ENCODE measurements at places on chromosomes 5 and 9.

DNA sequence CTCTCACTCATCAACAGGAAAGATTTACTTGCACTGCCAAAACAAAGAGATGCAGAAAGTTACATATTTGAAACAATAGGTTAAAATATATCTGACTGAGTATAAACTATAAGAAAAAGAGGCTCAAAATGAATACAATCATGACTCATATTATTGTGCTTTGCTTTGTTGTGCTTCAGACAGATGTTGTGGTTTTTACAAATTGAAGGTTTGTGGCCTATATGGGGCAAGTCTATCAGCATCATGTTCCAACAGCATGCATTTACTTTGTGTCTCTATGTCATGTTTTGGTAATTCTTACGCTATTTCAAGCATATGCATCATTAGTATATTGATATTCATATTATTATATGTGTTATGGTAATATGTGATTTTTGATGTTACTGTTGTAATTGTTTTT, 330.0 kb downstream of the PRR16 start:
- no peak for DNase-seq

DNA sequence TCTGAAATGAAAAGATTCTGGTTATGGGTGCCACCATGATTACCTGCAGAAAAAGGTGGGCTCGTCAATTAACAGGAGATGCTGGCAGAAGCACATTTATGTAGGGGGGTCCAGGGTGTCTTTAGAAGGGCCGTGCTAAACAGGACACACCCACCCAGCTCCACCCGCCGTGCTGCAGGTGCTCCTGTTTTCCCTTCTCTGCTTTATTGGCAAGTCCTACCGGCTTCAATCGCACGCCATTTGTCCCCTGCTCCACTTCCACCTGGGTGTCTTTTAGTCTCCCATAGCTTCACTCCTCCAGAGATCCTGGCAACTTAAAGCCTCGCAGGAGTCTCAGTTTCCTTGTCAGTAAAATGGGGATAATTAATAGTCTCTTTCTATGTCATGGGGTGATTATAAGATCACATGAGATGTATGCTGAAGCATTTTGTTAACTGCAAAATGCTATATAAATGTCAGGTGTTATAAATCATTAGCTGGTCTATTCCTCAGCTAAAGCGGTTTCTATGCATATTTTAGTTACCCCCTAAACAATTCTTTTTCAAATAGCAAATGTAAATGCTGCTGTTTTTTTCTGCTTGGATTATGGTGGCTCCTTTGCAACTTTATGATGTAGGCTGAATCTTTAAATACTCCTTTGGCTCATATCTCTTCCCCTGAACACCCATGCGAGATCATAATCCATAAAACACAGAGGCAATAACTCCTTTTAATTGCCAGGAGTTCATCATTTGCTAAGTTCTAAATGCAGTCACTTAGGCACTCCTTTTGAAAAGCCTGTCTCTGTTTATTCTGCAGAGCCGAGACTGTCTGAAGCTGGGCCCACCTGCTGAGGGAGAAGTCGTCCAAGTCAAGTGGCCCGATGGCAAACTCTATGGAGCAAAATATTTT, 406.9 kb downstream of the KDM4C start:
- peak; percentile 80 for DNase-seq

- no peak for DNase-seq
These were observed 143.6 kb upstream of the GDNF start for GRCh38 chr5:37983463-37983862.

DNA sequence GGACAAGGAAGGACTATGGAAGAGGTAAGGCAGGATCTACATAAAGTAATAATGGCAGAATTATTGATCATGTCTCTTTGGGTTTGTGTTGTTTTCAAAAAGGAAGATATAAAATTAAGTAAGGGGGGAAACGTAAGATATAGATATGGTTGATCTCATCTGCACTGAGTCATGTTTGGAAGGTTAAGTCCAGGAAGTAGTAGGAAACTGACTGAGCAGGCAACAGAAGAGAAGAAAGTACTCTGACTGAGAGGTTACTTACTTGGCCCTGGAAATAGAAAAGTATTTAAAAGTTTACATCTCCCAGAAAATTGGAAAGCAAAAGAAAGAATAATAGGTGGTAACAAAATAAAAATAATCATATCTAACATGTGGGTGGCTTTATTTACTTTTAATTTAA, 405.3 kb upstream of the RGMB start:
- no peak for DNase-seq

GRCh38 chr5:43039152-43039470, 1.0 kb downstream of the ANXA2R start:
- no peak for DNase-seq

DNA sequence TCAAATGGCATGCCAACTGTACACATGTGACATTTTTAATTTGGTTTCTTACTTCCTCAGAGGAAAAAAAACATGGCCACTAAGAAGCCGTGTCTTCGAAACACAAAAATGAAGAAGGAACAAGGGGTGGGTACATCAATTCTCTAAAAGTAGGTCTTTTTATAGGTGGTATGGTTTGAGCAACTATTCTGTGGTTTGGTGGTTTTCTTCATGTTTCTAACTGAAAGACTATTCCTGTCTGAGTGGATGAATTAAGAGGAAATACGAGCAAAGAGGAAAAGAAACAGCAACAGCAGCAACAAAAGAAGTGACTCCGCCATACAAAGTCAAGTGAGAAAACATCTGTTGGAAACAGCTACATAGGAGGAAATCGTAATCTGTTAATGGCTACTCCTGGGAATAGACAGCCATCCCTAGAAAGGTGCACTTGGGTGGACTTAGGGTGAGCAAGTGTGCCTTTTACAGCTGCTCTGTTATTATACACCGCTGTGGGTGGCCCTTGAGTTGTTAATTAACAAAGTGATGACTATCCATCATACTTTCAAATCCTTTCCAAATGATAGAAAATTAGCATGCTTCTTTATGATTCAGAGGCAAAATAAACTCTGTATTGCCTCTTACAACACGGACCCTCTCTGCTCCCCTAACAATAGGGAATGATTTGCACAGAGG, 575.8 kb downstream of the TLE1 start:
- DNase-seq, result peak; percentile 37

DNA sequence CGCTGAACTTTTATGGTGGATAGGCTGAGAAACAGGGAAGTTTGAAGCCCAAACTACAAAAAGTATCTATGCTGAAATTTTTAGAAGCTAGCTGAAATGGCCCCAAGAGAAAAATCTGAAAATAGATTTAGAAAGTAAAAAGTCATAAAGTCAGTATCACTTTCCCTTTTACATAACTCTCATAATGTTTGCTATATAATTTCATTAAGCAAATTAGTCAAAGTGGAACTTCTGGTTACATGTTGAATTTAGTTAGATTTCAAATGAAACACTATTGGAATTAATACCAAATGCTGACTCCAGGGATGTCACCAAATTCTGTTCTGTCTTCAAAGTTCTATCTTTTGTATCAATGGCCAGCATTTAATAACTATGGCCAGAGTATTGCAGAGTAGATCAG, 126.9 kb downstream of the TTC39B start:
- DNase-seq, result no peak

DNA sequence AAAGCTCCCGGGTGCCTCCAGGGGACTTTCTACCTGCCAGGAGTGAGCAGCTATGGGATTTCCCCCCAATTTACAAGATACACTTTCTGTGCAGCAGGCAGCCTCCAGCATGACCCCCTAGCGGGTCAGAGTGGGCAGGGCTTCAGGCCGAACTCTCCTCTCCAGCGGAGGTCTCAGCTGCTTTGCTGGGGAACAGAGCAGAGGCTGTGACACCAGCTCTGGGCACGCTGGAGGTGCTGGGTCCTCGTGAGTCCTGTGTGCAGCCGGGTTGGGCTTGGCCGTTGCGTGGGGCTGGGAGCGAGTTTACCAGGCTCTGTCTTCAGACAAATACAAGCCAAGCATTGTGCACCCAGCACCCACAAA, 2.9 kb downstream of the NRARP start:
- no peak for DNase-seq

DNA sequence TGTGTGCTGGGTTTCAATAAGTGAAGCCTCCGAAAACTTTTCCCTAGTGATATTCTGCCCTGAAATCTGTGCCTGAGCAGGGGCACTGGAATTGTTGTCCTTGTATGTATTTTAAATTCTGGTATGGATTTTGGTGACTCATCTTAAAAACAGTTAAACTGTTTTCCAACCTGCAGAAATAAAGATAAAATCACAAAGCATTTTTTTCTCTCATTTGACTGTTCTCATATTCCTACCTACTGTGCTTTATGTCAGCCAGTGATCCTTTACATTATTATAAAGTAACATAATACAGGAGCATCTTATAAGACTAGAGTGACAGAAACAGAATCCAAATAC, 10.9 kb upstream of the TAF11L2 start:
- no peak for DNase-seq

DNA sequence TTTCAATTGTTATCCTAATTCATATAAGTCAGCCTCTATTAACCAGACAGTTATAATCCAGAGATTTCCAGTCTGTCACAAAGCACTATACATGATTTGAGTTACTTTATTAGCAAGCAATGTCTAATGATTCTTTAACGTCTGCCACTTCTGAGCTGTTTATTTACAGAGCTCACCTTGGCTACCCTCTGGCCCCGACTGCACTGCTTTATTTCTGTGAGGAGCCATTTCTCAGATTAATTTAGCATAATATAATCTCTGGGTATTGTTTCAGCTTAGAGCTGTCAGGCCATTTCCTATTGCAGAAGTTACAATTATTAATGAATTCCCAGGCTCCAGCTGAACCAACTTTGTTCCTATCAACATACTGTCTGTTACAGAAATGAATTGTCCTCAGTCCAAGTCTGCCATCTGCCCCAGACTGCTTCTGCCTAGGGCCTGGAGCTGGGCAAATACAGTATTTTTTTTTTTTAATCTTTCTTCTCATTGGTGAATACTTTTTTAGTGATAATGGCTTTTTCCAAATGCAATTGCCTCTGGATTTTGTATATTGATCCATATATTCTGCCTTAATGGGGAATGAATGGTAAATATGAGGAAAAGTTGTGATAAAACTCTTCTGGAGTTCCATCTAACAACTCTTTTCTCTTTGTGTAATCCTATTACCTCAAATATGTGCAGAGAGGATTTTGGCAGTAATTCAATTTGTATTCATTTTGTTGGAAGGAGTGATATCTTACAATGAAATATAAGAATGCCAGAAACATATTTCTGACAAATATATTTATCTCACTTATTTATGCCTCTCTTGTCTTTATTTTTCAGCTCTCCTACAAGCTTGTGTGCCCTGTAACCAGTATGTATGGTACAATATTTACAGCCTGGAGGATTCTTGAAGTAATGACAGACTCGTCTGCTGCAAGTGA, 104.7 kb downstream of the FOCAD start:
- no peak for DNase-seq

- DNase-seq, result no peak
These were observed 66.1 kb downstream of the PAPPA start for GRCh38 chr9:116219686-116220085.

DNA sequence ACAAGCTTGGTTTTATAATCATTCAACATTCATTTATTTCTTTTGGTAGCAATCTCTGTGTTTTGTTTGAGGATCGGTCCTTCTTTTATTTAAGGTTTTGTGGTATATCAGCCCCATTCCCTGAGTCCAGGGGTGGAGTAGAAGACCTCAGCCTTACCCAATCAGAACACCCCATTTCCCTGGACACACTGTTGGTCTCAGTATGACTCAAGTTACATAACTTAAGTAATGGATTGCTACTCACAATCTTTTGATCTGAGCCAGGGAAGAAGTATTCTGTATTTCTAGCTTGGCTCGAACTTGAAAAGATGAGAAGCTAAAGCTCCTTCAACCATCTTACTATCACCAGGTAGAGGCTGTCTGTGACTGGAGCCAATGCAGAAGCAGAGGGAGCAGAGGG, 175.2 kb upstream of the HAPLN1 start:
- DNase-seq, result no peak

DNA sequence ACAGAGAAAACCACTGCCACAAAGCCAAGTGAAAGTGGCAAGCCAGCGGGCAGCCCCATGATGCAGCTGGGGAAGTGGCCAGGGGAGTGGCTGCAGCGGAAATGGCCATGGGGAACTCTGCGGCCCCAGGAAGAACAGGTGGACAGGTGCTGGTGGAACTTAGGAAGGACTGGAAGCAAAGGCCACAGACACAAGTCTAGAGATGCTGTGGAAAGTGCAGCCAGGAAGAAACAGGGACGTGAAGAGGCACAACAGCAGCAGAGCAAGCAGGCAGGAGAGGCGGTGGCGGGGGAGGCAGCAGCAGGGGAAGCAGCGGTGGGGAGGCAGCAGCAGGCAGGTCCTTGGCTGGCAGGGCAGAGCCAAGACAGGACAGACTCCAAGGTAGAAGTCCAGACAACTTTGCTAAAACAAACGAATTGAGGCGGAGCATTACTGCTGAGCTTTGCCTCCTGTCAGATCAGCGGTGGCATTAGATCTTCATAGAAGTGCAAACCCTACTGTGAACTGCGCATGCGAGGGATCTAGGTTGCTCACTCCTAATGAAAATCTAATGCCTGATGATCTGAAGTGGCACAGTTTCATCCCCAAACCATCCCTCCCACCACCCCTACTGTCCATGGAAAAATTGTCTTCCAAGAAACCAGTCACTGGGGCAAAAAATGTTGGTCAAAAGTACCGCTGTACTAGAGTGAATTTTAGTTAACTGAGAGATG, 11.8 kb downstream of the SURF6 start:
- DNase-seq, result no peak

GRCh38 chr5:91272858-91273257, 110.3 kb downstream of the ARRDC3 start:
- no peak for DNase-seq

- no peak for DNase-seq
These were observed 13.9 kb downstream of the PTAR1 start for GRCh38 chr9:69745716-69746437.

DNA sequence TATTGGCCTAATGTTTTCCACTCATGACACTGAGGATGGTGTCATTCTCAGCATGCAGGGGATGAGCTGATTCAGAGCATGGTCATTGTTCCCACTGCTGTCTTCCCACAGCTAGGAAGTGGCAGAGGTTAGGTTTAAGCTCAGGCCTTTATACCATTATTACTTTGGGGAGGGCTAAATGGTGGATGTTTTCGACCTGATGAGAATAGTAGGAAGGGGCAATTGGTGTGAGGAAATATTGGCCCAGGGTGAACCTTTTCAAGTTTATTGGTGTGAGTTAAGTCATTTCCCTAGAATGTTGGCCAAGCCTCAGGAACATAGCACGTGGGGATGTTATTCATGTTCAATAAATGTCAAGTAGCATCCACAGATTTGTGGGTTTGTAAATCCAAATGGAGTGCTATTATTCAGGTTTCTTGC, 59.6 kb downstream of the ARHGAP26 start:
- no peak for DNase-seq

Data from spinal cord (tissue), 10 donors.